ENCODE measurements at places on chromosomes 16 and 17.

GRCh38 chr16:49833085-49833484 is 22.8 kb downstream of the ZNF423 start:
- no peak for DNase-seq

- no peak for DNase-seq
Measured at GRCh38 chr17:1347589-1348323, 52.3 kb downstream of the YWHAE start.

DNA sequence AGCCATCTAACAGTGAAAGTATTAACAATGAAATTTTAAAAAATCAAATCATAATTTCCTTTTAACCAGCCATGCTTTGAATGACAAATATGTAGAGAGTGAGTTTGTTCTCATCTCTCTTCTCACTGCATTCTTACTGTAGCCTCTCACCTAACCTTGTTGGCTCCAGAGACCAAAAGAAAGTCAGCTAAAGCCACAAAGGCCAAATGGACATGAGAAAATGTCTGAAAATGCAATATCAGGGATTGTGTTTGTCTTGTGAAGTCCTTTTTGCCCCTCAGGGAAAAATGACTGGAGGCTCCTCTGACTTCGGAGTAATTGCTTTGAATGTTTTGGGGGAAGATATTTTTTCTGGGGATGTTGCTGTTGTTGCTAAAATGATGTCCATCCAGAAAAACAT is 166.3 kb downstream of the SLC39A11 start:
- peak; percentile 82 for DNase-seq

- no peak for DNase-seq
Measured at GRCh38 chr16:50664270-50664669, 16.8 kb downstream of the SNX20 start.

DNA sequence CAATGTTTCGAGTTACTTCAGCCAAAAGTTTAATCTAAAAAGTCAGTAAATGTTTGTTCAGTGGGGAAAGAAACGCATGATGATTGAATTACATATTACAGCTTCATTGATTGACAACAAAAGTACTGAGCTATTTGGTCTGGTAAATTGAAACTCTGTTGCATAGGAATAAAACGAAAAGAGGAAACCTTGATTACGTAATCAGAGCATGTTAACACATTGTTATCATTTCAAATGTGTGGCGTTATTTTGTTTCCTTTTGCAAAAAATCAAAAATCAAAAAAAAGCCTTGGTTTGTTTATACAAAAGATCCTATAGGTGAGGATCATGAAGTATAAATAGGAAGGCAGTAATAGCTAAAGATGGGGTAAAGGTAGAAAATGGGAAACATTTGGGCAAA is 19.5 kb upstream of the CA10 start:
- no peak for DNase-seq

GRCh38 chr17:72594248-72594647 is 473.4 kb downstream of the SOX9 start:
- DNase-seq: no peak

DNA sequence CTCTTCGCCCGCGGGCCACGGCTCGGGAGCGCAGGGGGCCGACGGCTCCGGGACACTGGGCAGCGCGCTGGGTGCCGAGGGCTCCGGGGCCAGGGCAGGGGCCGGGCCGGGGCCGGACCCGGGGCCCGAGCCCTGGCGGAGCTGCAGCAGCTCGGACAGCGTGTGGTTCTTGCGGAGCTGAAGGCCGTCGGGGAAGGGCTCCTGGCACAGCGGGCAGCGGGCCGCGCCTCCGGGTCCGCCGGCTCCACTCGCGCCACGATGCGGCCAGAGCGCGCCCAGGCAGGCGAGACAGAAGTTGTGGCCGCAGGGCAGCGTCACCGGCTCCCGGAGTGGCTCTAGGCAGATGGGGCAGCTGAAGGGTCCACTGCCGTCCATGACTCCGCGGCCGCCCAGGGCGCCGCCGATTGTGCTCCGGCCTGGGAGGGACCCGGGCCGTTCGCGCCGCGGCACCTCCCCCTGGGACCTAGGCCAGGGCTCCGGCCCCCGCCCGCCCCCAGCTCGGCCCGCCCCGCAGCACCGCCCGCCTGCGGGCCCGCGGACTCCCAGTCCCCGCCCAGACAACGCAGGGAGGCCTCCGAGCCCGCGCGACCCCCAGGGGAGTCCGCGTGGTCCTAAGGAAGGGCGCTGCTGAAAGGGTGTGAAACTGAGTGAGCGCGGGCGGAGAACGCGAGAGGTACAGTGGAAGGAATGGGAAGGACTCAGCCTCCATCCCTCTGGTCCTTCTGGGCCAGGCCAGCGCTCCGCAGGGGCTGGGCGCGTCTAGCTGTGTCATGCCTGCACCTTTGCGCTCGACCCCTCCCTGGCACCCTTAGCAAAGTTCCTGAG is at the start of gene TRIM47:
Gene TRIM47, minus strand, starts transcription at position 408 of the 825 bp plus-strand sequence. Its CDS starts 33 bp downstream, at position 375.
- DNase-seq: peak; percentile 48

DNA sequence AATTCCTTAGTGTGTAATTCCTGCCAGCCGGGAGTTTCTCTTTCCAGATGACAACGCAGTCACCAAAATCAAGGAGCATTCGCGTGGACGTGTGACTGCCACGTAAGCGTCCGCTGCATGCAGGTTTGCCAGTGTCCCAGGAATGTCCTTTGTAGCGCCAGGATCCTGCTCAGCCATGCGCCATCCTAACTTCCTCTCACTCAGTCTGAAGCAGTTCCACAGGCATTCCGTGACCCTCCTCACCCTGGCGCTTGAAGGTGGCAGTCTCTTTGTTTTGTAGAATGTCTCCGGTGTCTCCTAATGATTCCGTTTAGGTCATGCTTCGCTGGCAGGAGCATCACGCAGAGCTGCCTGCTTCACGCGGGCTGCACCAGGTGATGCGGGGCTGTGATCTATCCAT is 88.6 kb downstream of the RPTOR start:
- no peak for DNase-seq

- no peak for DNase-seq
Measured at GRCh38 chr16:10239640-10240039, 57.4 kb upstream of the GRIN2A start.

DNA sequence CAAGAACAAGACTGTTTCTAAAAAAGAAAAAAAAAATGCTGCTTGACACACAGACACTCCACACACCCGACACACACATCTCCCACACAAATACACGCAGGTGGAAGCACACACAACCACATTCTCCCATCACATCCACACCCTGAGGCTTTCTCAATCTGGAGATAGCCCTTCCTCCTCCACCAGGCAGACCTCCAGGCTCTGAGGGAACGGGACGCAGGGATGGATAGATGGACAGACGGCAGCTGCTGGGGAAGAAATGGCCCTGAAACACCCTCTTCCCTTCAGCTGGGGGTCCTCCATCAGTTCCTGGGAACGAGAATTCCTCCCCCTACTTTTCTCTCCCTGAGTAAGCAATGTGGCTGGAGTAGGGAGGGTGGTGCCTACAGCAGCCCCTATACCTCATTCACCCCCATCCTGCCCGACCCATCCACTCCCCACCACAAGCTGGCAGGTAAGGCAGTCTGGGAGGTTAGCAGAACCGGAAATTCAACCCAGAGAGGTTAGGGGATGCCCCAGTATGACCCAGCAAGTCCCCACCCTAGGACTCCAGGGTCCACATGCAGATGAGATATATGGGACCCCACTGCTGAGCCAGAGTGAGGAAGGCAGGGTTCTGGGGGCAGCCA is 4.1 kb upstream of the LITAFD start:
- DNase-seq: no peak

DNA sequence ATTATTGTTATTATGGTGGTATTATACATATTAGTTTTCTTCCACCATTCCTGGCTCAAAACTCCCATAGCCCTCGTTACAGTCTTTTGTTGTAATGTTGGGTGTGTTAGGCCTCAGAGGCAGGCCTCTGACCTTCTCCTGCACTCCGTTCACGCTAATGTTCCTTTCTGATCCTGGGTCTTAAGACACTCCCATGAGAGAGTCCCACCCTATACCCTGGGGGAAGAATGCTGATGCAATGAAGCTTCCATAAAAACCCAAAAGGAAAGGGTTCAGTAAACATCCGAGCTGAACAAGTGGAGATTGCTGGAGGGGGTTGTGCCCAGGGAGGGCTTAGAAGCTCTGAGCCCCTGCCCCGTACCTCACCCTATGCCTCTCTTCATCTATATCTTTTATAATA is 141.3 kb upstream of the NETO2 start:
- no peak for DNase-seq

- no peak for DNase-seq
Measured at GRCh38 chr16:4898811-4899473, 38.0 kb downstream of the PPL start.

- peak; percentile 39 for DNase-seq
Measured at GRCh38 chr16:66223176-66223780, 143.2 kb upstream of the CDH5 start.

DNA sequence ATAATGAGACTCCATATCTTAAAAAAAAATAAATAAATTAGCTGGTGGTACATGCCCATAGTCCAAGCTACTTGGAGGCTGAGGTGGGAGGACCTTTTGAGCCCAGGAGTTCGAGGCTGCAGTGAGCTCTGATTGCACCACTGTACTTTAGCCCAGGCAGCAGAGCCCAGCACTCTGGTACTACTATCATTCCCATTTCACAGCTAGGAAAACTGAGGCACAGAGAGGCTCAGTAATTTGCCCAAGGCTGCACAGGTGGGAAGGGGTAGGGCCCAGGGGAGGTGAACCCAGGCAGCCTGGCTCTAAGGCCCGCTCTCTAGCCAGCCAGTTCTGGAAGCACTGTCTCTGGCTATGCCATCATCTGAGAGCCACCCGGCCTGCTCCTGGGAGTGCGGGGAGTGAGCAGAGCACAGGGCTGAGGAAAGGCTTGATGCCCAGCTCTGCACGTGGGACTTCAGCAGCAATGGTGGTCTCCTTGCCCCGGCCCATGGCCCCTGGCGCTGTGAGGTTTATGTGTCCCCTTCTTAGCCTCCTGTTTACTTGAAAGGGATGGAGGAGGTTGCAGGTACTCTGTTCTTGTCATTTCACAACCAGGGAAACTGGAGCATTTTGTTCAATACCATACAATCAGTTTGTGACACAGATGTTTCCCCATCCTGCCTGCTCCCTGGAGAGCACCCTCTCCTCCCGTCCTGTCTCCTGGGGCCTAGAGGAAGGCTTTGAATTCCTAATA is 222.3 kb downstream of the KATNIP start:
- no peak for DNase-seq

DNA sequence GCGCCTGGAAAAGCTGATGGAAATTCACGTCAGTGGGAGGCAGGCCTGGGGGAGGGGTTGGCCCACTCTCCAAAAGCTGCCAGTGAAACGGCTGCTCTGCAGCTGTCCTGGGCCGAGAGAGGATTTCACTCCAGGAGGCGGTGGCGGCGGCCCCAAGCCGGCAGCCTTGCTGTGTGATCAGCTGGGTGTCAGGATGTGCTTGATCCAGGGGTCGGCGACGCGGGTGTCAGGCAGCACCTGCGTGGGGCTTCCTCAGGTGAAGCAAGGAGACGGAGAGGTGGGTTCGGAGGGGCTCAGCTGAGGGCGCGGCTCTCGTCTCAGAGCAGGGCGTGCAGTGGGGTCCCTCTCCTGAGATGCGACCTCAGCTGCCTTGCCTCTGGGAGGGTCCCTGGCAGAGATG is 7.0 kb downstream of the CBFA2T3 start:
- DNase-seq: no peak

DNA sequence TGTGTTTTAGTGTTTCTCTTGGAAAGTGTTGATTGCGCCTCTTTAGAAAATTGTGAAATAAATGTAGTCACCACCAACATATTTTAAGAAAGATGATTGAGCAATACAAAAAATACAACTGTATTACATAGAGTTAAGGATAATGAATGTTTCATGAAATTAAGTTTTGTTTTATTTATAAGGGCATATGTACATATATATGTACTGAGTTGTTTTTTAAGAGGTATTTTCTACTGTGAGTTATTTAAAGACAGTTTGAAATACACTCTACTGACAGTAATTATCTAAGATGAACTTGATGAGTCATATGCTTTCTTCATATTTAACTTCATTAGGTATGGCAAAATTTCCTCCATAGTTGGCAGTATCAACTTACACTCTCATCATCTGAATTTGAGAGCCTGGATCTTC is 411.7 kb downstream of the HS3ST3B1 start:
- DNase-seq: peak; percentile 42

- peak; percentile 65 for DNase-seq
Measured at GRCh38 chr16:86584071-86584685, 5.8 kb downstream of the FOXL1 start.

DNA sequence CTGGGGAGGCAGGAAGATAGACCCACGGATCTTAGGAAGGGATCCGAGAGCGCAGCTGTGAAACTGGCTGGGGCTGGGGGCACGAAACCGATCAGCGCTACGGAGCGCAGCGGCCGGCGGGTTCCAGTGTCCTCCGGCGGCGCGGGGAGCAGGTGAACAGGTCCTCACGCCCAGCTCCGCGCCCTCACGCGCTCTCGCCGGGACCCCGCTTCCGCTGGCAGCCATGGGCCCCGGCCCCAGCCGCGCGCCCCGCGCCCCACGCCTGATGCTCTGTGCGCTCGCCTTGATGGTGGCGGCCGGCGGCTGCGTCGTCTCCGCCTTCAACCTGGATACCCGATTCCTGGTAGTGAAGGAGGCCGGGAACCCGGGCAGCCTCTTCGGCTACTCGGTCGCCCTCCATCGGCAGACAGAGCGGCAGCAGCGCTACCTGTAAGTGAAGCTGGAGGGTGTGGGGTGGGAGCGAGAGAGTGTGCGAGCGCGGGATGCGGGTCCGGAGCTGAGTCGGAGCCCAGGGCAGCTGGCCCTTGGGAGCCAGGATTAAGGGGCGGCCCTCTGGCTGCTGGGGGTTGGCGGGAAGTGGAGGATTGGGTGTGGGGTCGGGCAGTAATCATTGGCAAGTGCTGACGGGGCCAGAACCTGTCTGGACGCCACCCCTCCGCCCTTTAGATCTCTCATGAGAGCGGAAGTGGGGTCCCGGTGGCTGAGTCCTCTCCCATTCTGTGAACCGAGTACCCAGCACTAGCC is 479 bp downstream of the ITGA3 start:
- DNase-seq: peak; percentile 65

GRCh38 chr17:6548578-6549330 is 7.6 kb downstream of the PITPNM3 start:
- DNase-seq: no peak

GRCh38 chr17:38403491-38403890 is 24.8 kb upstream of the ARHGAP23 start:
- DNase-seq: peak; percentile 41

DNA sequence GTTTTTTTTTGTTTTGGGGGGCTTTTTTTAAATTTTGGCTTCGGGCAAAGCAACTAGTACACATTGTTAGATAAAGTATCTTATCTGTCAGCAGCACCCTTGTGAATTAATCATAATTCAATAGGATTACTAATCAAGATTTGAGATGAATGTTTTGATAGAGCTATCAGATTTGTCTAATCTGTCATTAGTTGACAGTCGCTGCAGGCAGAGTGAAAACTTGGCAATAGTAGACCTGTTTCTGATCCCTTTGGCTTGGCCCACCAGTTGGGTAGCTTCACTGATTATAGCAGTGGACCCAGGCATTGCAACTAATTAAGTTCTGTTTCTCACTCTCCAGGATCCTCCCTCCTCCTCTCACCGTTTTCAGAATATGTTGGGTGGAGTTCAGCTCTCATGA is 258.6 kb downstream of the IRX3 start:
- DNase-seq: no peak

Data from EH (cell line).